ENCODE measurements at places on chromosomes 13 and 19.

DNA sequence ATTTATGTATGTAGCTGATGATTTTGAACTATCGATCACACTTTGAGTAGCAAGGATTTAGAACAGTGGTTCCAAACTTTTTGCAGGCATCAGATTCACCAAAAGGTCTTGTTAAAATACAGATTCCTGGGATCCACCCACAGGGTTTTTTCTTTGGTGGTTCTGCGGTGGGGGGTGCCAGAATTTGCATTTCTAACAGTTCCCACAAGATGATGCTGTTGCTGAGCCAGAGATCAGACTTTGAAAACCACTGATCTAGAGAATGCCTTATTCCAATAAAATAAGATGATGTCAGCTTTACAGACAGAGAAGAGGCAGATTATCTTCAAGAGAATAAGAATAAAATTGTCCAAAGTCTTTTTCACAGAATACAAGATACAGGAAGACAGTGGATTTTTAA lies 80.9 kb upstream of the SHISA2 start:
- no peak for DNase-seq

- no peak for DNase-seq
These were observed 3.0 kb downstream of the DHX34 start for GRCh38 chr19:47352095-47352494.

- no peak for DNase-seq
These were observed 72.3 kb downstream of the LATS2 start for GRCh38 chr13:20988909-20989655.

DNA sequence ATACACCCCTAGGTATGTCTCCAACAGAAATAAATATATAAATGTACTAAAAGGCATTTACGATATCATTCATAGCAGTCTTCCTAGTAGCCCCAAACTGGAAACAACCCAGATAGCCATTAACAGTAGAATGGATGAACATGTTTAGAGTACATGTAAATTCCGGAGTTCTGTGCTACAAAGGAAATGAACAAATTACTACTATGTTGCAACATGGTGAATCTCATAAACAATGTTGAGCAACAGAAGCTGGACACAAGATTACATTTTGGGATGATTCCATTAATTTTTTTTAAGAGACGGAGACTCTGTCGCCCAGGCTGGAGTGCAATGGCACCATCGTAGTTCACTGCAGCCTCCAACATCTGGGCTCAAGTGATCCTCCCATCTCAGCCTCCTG lies 5.9 kb upstream of the SLC7A10 start:
- no peak for DNase-seq

- DNase-seq, result no peak
These were observed 149.1 kb downstream of the COG6 start for GRCh38 chr13:39804332-39805210.

- DNase-seq, result no peak
These were observed 6.9 kb upstream of the ZC3H13 start for GRCh38 chr13:46059405-46059804.

DNA sequence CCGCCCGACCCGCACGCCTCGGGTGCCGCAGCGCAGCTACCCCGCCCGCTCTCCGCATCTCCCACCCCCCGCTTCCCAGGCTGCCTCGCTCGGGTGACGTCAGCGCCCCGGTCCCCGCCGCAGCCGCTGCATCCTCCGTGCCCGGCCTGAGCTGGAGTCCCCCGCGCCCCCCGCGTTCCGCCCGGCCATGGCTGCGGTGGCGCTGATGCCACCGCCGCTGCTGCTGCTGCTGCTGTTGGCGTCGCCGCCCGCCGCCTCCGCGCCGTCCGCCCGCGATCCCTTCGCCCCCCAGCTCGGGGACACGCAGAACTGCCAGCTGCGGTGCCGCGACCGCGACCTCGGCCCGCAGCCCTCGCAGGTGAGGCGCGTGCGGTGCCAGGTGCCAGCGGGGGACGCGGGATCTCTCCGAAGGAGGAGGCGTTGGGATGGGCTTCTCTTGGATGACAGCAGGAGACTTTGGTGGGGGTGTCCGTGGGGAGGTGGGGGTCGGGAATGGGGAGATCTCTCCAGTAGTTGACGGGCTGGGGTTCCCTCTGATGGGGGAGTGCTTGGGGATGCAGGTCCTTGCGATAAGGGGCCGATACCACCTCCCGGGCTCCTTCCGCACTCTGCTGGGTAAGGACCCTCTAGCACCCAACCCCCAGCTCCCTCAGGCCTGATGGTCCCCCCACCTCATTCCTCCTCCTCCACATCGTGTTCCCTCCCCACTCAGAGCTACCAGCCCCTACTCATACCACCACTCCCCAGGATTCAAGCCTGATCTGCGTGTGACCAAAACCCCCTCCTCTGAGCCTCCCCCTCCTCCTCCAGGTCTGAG lies at the start of gene TMEM59L:
Gene TMEM59L, plus strand, starts transcription at position 99 of the 817 bp plus-strand sequence. Its CDS starts 89 bp downstream, at position 188.
- DNase-seq, result no peak

GRCh38 chr13:109783447-109783814 lies 3.0 kb downstream of the IRS2 start:
- DNase-seq, result no peak

DNA sequence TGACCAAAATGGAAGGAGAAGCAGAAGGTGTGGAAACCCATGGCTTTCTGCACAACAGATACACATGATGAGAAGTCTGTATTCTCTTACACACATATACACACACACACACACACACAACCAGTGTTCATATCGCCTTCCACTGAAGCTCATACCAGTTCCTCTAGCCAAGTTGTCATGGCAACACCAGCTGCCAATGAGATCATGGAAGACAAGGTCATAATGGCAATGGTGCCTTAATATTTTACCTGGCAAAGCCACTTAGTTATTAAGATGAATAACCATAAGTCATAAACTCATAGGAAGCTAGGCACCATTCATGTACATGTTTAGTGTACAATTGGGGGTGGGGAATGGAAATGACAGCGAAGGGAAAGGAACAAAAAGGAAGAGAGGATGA lies 2.6 kb upstream of the DHRS12 start:
- DNase-seq, result peak; percentile 19

DNA sequence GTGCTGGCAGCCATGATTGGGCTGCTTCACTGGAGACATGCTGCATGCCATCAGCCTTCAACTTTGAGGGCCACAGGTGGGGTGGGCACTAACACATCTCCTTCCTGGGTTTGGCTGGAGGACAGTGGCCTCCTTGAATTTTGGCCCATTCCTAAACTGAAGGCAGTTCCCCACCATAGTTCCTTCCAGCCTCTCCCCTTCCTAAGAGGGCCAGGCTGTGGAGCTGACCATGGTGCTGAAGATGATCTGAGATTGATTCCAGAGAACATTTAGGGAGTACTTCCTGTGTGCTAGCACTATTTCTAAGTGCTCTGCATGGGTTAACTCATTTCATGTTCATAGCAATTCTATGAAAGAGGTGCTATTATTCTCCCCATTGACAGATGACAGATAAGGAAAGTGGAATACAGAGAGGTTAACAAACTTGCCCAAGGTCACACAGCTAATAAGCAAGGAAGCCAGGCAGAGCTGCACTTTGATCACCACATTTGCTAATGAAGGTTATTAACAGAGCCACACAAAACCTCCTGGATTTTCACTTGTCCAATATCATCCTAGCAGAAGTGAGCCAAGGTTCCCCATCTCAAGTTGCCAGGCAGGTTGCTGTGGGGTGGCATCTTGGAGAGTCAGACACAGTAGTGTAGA lies 175.3 kb downstream of the ZIC5 start:
- DNase-seq, result no peak

GRCh38 chr19:46791944-46792343 lies 3.5 kb upstream of the SLC1A5 start:
- no peak for DNase-seq

GRCh38 chr13:40016953-40017660 lies 361.6 kb downstream of the COG6 start:
- DNase-seq, result no peak

DNA sequence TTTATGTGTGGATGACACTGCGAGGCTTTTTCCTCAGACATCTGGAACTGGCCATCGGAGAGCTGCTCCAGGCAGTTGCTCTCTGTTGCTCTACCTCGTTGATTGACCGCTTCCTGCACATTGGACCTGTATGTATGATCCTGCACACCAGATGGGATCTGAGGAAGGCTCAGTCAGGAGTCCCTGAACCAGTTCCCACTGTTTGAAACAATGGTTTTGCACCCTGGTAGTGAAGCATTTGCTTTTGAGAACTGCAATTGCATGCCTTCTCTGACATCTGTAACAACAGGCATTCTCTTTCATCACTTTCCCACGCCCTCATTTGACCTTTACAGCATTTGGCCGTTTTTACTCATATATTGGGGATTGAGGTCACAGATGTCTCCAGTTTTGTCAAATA lies 61.1 kb upstream of the NPAS1 start:
- no peak for DNase-seq

DNA sequence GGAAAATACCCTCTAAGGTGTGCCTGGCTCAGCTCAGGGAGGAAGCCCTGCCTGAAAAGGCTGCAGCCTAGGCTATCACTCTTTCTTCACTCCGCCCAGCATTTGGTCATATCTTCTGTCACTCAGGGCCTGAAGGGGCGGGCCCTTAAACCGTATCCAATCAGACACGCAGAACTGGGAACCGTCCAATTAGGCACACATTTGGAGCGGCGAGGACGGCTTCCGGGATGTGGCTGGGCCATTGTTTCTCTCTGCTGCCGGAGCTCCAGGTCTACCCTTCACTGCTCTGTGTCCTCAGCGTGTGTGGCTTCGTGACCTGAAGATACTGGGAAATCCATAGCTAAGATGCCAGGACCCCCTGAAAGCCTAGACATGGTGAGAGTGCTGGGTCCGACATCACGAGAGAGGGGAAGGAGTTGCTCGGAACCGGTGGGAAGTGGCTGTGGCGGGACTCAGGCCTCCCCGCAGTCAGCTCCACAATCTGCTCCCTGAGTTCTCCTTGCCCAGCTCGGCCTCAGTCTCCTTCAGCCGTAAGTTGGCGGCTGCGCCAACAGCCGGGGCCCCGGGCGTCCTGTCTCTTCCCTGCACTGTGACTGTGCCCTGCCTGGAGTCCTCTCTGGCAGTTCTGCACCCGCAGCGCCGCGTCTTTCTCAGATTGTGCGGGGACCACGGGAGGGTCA lies at the start of gene ZNF493:
Gene ZNF493, plus strand, starts transcription at position 241 of the 680 bp plus-strand sequence. Its CDS starts 105 bp downstream, at position 346.
- DNase-seq, result peak; percentile 90

- peak; percentile 56 for DNase-seq
These were observed 28.5 kb upstream of the NPAS1 start for GRCh38 chr19:46990991-46991676.

DNA sequence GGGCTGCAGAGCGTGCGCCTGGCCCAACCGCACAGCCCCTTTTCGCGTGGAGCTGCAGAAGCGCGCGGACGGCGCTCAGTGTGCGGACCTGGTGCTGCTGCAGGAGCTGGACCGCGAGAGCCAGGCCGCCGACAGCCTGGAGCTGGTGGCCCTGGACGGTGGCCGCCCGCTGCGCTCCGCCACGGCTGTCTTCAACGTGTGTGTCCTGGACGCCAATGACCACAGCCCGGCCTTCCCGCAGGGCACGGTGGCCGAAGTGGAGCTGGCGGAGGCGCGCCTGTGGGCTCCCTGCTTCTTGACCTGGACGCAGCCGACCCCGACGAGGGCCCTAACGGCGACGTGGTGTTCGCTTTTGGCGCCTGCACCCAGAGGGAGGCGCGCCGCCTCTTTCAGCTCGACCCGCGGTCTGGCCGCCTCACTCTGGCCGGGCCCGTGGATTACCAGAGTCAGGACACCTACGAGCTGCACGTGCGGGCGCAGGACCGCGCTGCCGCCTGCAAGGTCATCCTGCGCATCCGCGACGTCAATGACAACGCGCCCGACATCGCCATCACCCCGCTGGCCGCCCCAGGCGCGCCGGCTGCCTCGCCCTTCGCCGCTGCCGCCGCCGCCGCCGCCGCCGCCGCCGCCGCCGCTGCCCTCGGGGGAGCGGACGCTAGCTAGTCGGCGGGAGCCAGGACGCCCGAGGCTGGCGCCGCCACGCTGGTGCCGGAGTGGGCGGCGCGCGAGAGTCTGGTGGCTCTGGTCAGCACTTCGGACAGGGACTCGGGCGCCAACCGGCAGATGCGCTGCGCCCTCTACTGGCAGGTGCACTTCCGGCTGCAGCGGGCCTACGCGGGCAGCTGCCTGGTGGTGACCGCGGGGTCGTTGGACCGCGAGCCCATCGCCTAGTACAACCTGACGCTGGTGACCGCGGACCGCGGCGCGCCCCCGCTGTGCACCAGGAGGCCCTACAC lies 172.2 kb downstream of the OLFM4 start:
- DNase-seq, result no peak

DNA sequence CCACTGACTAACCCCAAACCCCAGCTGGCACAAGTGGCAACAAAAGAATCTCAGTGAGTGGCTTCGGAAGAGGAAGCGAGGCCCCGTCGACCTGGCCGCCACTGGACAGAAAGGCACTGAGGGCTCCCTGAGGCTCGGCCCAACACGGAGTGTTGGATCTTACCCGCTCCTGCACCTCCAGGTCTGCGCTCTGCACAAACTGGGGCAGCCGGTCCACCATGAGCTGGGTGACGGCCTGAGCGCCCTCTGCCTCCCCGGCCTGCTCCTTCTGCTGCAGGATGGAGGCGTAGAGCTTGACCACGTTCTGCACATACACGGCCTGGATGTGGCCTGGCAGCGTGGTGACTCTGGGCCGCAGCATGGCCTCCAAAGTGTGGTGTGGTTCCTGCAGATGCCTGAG lies 21.7 kb downstream of the IZUMO4 start:
- DNase-seq, result no peak

DNA sequence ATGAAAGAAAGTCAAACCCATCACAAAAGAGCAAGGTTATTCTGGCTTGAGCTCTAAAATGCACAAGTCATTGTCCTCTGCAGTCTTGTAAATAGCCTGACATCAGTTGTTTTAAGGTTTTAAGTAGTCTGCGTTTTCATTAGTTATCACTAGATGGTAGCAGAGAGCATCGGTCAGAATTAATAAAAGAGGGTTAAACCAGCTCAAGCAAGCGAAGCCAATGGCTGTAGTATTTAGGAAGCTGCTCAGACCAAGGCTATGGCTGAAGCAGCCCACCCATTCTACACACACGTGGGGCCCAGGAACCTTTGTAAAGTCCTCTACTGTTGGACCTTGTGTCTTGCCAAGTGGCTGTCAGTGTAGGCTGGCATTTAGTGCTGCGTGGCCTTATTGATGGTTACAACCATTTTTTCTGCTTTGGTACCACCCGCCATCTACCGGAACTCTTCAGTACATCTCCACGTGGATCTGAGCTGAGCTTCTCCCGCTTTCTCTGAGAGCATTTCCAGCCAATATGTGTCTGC lies 13.3 kb upstream of the ZNF57 start:
- DNase-seq, result peak; percentile 62

DNA sequence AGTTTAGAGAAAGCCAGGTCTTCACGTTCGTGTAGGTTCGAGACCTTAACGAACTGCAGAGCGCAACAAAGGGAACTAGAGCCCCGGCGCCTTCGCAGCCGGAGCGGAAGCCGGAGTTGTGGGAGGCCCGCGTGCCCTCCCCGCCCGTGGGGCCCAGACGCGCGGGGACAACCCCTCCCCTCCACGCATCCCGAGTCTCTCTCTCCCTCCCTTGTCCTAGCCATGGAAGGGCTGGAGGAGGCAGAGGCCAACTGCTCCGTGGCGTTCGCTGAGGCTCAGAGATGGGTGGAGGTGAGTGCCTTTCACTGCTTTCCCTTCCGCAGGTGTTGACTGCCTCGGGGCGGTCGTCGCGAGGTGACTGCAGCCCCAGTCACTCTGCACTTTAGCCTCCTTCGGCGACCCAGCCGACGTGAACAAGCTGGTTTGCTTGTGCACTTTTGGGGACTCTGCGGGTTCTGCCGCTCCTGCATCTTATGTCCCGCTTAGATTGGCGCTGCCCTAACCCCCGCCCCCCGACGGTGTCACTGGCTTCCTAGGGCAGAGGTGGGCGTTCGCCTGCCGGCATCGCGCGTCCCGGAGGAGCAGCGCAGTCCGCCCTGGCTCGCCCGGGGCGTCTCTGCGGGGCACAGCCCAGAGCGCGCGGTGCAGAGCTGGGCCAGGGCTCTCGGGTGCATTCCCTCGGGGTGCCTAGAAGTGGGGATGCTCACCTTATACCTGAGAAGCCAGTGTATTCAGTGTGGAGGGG lies 478 bp downstream of the LMO7 start:
- DNase-seq, result no peak

- DNase-seq, result no peak
These were observed 15.3 kb downstream of the GNA11 start for GRCh38 chr19:3109491-3109890.
